ENCODE measurements at places on chromosomes 12 and 14.

DNA sequence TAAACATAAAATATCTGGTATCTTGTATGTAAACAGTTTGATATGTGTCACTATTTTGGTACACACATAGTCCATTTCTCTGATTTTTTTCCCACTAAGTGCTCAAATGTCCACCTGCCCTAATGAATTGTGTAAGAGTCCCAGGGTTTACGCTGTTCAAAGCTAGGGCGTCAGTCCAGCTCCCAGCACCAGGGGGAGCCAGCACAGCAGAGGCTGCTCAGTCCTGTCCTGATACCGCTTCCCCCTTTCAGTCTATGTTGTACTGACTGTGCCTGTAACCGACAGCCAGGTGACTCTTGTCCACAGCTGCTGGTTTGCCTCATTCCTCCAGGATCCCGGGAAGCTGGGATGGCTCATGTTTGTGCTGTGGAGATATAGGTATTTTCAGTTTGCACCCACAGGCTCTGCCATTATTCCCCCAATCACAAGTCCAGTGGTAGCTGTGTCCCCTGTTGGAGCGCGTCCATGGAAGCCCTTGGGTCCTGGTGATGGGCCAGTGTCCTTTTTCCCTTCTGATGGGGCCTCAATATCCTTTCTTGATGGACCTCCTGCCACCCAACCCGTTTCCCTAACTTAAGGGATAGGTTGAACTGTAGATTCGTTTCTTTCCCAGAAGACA is 242.0 kb downstream of the NEDD1 start:
- DNase-seq: peak; percentile 47

DNA sequence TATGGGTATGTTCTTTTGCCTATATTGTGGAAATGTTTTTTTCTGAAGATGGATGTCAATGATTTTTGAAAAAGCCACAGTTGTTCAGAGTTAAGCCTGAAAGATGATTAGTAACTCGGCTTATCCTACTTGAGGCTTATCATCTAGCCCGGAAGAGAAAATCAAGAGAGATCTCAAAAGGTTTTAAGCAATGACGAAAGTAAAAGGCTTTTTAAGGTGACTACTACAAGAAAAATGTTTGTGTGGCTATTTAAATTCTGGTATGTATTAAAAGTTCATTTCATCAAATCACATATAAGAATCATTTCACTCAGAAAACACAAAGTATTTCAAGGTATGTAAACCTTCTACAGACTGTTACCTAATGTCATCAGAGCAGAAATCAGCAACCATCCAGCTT is 40.2 kb downstream of the HEATR5A start:
- DNase-seq: no peak

- no peak for DNase-seq
These were observed 87.4 kb downstream of the HECTD4 start for GRCh38 chr12:112294793-112295192.

GRCh38 chr14:55126932-55127459 is 2.1 kb upstream of the LGALS3 start:
- no peak for DNase-seq

- no peak for DNase-seq
These were observed 315.2 kb upstream of the G2E3 start for GRCh38 chr14:30243805-30244204.

GRCh38 chr12:120610560-120610959 is 29.4 kb upstream of the POP5 start:
- no peak for DNase-seq

DNA sequence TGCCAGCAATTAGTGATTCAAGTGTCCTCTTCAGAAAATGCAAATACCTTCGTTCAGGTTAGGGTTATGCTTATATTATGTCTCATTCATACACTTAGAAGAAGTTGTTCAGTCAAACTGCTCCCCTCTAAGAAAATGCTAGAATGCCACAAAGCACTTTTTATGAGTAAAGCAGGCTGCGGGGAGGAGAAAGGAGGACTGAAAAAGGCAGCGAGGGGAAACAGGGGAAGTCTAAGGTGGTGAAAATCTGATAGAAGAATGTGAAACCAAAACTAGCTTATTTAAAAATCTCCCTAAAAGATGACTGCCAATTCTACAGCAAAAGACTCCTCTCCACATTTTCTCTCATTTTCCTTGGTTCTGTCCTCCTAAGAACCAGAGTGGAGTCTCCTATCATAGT is 70.1 kb downstream of the PRKD1 start:
- DNase-seq: no peak

All from Peyer's patch (tissue), 4 donors.